SK-N-SH (cell line): ENCODE measurements at places on chromosomes 6 and 20.

- DNase-seq = no peak
- H3K27me3 ChIP-seq = peaks cover 75% of the 10 kb centered on the region
- H3K36me3 ChIP-seq = no peaks in the 10 kb centered on the region
- peaks cover 14% of the 10 kb centered on the region; the same call in 1 of the 2 replicates for H3K4me1 ChIP-seq
- no peak overlapping the region for H3K4me3 ChIP-seq
Measured at GRCh38 chr20:25061821-25062530, 4.0 kb upstream of the ACSS1 start.

DNA sequence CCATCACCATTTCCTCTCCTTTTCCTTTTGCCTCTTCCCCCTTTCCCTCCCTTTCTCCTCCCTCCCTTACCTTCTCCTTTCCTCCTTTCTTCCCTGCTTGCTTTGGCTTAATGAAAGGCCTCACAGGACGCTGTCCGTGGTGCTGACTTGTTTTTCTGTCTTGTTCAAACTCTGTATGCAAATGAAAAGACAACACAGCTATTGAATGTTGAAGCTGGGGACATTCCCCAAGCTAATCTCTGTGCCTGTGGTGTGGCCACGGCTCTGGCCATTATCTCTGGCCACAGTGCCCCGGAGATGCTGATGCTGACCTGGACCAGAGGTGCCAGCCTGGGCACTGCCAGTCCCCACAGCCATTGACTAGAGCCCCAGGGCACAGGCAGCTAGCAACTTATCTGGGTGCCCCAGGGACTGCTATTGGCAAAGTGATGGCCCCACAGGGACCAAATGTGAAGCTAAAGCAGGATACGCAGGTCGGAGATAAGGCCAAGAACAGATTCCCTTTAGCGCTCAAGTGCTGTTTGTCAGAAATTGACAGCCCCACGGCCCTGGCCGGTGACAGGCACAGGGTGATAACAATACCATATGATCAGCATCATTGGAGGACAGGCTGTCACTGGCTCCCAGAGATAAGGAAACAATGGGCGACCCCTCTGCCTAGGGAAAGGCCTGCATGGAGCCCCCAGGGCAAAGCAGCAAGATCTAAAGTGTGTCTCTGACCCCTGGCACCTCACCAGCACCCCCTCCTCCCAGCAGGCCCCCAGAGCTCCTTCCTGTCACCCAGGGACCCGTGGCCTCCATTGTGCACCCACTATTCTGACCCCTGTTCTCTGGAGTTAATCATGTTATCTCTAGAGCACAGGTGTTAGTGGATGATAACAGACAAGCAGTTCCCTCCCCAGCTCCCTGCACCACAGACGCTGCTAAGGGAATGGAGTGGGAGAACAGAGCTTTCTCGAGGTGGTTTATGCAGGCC lies 31.6 kb upstream of the SLC32A1 start:
- no peak overlapping the region for H3K4me3 ChIP-seq
- H3K27ac ChIP-seq = no peak overlapping the region
- H3K4me1 ChIP-seq = peaks cover 20% of the 10 kb centered on the region; the same call in 1 of the 2 replicates
- H3K27me3 ChIP-seq = no peaks in the 10 kb centered on the region

DNA sequence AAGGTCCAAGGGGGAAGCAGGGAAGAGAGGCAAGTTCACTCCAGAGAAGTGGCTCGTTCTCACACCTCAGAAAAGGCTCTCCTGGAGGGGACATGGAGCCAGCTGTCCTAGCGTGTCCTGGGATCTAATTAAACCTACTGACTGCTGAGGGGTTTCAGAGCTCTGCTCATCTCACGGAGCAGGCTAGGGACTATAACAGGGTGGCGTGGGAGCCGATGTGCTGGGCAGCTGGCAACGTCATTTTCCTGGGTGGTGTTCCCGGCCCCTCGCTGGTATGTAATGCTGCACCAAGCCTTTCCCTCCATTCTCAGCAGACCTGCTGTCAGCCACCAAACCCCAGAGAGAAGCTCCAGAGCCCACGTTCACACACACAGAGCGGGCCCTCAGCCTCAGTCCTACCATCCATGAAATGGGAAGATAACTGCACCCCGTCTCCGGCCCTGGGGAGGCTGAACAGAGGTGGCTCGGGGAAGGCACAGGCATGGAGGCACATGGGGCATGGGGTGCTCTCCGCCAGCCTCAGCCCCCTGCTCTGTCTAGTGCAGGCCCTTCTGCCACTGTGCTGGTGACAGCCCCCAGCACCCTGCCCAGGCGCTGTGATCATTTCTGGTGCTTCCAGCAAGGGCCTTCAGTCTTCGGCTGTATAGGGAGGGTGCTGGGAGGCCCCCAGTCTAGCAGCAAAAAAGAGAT lies 1.9 kb downstream of the CST7 start:
- H3K27ac ChIP-seq = no peak overlapping the region
- H3K4me1 ChIP-seq = peaks cover 6% of the 10 kb centered on the region; the same call in 1 of the 2 replicates

DNA sequence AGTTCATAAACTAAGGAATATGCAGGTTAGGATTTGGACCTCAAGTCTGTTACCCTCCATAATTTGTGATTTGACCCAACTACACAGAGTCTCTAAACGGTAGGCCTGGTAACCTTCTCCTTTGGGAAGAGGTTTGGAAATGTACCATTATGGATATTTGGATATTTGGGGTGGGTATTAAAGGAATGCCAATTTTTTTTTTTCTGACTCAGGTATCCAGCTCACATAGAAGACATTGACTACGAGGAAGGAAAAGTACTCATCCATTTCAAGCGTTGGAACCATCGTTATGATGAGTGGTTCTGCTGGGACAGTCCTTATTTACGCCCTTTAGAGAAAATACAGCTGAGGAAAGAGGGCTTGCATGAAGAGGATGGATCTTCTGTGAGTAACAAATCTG lies 70.5 kb downstream of the PHF20 start:
- no peak for DNase-seq
- H3K4me1 ChIP-seq = no peaks in the 10 kb centered on the region
- no peaks in the 10 kb centered on the region for H3K27me3 ChIP-seq
- no peak overlapping the region for H3K27ac ChIP-seq
- H3K4me3 ChIP-seq = no peak overlapping the region

- H3K4me3 ChIP-seq = no peak overlapping the region
- H3K36me3 ChIP-seq = no peaks in the 10 kb centered on the region
- H3K27me3 ChIP-seq = no peaks in the 10 kb centered on the region
- no peaks in the 10 kb centered on the region for H3K4me1 ChIP-seq
- DNase-seq = peak; percentile 51
- H3K27ac ChIP-seq = no peak overlapping the region
Measured at GRCh38 chr6:37083243-37084138, 78.0 kb downstream of the FGD2 start.

DNA sequence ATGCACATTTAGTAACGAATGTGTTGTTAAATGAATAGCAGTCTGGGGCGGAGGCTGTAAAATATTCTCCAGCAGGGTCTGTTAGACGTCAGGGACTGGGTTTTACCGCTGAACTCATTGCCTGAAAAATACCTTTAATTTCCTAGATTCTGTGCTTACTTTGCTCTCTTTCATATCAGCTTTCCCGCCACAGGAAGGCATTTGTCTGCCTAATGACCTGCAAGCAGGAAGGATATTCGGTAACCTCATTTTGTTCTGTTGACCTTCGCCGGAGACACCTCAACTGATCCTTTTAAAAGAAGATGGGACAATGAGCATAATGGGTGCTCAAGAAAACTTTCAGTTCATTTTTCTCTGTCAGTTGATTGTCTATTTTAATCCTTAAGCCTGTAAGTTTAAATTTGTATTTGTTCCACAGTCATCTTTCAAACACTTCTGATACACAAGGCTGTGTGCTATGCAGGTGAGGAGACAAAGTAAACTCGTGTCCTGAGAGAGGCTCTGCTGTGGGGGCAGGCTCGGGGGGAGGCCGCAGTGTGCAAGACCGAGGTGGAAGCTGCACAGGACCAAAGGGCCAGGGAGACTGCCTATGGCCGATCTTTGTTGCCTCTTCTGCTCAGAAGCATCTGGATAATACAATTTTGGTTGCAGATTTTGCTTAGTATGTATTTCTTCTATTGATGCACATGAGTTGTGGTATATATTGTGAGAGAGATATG lies 27.4 kb upstream of the SIM1 start:
- no peak overlapping the region for H3K4me3 ChIP-seq
- DNase-seq = no peak

DNA sequence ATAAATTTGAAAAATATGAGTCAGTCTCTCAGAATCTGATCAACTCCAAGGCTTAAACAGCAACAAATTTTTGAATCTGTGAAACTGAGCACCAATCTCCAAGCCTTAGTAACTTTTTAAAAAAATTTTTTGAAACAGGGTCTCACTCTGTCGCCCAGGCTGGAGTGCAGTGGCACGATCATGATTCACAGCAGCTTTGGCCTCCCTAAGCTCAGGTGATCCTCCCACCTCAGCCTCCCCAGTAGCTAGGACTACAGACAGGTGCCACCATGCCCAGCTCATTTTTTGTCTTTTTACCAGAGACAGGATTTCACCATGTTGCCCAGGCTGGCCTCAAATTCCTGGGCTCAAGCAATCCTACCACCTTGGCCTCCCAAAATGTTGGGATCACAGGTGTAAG lies 207.9 kb upstream of the TCF21 start:
- H3K27ac ChIP-seq = no peak overlapping the region
- H3K4me1 ChIP-seq = no peaks in the 10 kb centered on the region
- H3K36me3 ChIP-seq = no peaks in the 10 kb centered on the region

GRCh38 chr20:62780204-62780603 lies 16.1 kb upstream of the MRGBP start:
- H3K27me3 ChIP-seq = no peaks in the 10 kb centered on the region
- no peak overlapping the region for H3K27ac ChIP-seq
- no peaks in the 10 kb centered on the region for H3K4me1 ChIP-seq
- H3K36me3 ChIP-seq = no peaks in the 10 kb centered on the region

- no peaks in the 10 kb centered on the region; the same call in 1 of the 2 replicates for H3K27me3 ChIP-seq
- no peak overlapping the region for H3K27ac ChIP-seq
- no peaks in the 10 kb centered on the region for H3K36me3 ChIP-seq
- no peak overlapping the region for H3K4me3 ChIP-seq
Measured at GRCh38 chr6:53464483-53464882, 80.4 kb downstream of the GCLC start.

GRCh38 chr6:12403201-12403826 lies 113.2 kb downstream of the EDN1 start:
- DNase-seq = no peak
- peak overlapping the region; percentile 59 for H3K27ac ChIP-seq
- no peaks in the 10 kb centered on the region for H3K27me3 ChIP-seq
- H3K36me3 ChIP-seq = no peaks in the 10 kb centered on the region
- no peaks in the 10 kb centered on the region for H3K4me1 ChIP-seq

DNA sequence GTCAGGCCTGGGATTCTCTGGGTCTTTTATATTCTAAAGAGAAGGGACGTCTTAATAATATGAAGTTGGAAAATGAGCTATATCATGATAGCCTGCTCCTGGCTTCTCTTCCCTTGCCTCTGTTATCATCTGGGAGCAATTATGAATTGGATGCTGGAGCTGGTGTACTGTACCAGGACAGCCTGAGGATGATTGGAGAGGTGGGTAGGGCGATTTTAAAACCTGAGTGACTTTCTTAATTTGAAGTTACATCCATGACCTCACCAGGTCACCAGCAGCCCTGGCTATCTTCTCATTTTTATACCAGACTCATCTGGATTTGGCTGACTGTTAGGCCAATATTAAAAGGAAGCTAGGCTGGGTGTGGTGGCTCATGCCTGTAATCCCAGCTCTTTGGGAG lies 317.6 kb downstream of the CLIC5 start:
- no peak for DNase-seq
- no peaks in the 10 kb centered on the region for H3K27me3 ChIP-seq
- peak overlapping the region; percentile 52 for H3K27ac ChIP-seq

DNA sequence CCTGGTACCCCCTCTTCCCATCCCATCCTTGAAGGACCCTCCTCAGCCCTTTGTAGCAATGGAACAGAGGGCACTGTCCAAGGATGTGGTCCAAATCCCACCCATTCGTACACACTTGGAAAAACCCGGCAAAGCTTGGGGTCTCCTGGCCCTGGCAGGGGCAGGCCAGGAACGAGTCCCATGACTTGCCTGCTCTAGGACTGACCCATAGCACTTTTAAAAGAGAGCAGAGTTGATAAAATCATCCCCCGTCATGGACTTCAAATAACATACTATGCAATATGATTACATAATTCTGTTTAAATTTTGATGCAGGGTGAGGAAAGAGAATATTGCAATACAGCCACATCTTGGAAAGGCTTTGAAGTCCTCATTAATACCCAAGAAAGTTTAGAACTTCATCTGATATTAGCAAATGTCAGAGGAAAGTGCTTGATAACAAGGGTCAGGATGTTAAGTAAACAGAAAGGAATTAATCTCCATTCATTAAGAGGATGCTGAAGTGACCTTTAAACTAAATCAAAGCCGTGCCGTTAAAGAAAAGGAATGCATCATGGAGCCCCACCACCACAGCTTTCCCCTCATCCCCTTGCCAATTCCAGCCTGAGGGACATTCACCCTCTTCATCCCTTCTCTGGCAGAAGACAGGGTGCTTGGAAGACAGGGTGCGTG lies 60.7 kb upstream of the NXT1 start:
- no peak for DNase-seq
- no peaks in the 10 kb centered on the region for H3K4me1 ChIP-seq
- H3K27ac ChIP-seq = no peak overlapping the region
- H3K4me3 ChIP-seq = no peak overlapping the region
- no peaks in the 10 kb centered on the region for H3K36me3 ChIP-seq
- H3K27me3 ChIP-seq = peaks cover 69% of the 10 kb centered on the region

- DNase-seq = peak; percentile 50
- no peak overlapping the region for H3K4me3 ChIP-seq
- H3K27me3 ChIP-seq = no peaks in the 10 kb centered on the region
- H3K36me3 ChIP-seq = peaks cover 8% of the 10 kb centered on the region
- no peaks in the 10 kb centered on the region for H3K4me1 ChIP-seq
Measured at GRCh38 chr20:37393863-37394542, 48.1 kb downstream of the SRC start.

DNA sequence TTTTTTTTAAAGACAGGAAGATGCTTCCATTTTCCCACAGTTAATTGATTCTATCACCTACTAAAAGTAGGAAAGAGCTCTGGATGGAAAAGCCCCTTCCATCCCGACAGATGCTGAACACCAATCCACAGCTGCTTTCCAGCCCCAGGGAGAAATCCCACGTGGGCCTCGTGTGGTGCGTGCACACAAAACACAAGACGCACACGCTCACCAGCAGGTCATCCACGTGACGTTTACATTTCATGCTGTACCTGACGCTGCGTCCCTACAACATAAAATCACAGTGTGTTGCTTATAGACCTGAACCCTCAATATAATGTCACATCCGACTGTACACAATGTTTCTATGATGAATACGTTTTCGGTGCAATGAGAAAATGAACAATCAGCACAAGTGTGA lies 50.2 kb upstream of the DACT2 start:
- H3K36me3 ChIP-seq = no peaks in the 10 kb centered on the region
- H3K27me3 ChIP-seq = no peaks in the 10 kb centered on the region
- peaks cover 4% of the 10 kb centered on the region; the same call in 1 of the 2 replicates for H3K4me1 ChIP-seq
- DNase-seq = no peak
- H3K4me3 ChIP-seq = no peak overlapping the region

GRCh38 chr6:1208876-1209275 lies 103.0 kb upstream of the FOXQ1 start:
- peaks cover 20% of the 10 kb centered on the region; the same call in 1 of the 2 replicates for H3K27me3 ChIP-seq
- H3K4me3 ChIP-seq = no peak overlapping the region
- no peaks in the 10 kb centered on the region for H3K4me1 ChIP-seq
- DNase-seq = no peak
- H3K27ac ChIP-seq = no peak overlapping the region
- no peaks in the 10 kb centered on the region for H3K36me3 ChIP-seq

- no peak overlapping the region for H3K27ac ChIP-seq
- no peaks in the 10 kb centered on the region for H3K4me1 ChIP-seq
- H3K27me3 ChIP-seq = no peaks in the 10 kb centered on the region
- no peaks in the 10 kb centered on the region for H3K36me3 ChIP-seq
- DNase-seq = no peak
- no peak overlapping the region for H3K4me3 ChIP-seq
Measured at GRCh38 chr6:53233309-53233708, 84.7 kb upstream of the GCM1 start.

- no peaks in the 10 kb centered on the region for H3K36me3 ChIP-seq
- no peak overlapping the region for H3K4me3 ChIP-seq
- peak overlapping the region; percentile 96 for H3K27ac ChIP-seq
- H3K4me1 ChIP-seq = peaks cover 29% of the 10 kb centered on the region
Measured at GRCh38 chr20:44020406-44021148, 105.9 kb downstream of the TOX2 start.
